ENCODE measurements at places on chromosomes 3 and 15. TPM values are rescaled to one million over a fixed set of nuclear protein-coding genes. Genes with fewer than 3 reads are reported as not detected.

GRCh38 chr3:49461443-49462171 lies 8.5 kb upstream of the DAG1 start:
- no peaks in the 10 kb centered on the region for H3K27me3 ChIP-seq
- DNase-seq, result no peak
- no peaks in the 10 kb centered on the region for H3K4me1 ChIP-seq
- H3K4me3 ChIP-seq, result no peak overlapping the region
- H3K36me3 ChIP-seq, result no peaks in the 10 kb centered on the region

DNA sequence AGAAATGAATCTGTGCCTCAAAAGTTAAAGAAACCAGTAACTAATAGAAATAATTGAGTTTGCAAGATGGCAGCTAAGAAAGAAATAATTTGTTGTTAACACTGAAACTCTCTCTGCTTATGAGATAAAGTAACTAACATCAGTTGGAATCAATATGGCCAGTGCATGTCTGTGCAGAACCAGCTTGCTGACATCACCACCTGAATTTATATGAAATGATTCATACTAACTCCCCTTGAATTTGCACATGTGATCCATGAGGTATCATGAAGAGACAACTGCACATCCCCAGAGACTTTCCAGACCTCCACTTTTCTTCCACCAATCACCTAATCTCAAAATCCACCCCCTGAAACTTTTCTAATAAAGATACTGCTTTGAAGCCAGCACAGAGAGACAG lies 10.3 kb upstream of the SLC25A38 start:
- H3K4me3 ChIP-seq, result no peak overlapping the region
- H3K27me3 ChIP-seq, result no peaks in the 10 kb centered on the region
- no peak overlapping the region for H3K27ac ChIP-seq
- DNase-seq, result no peak
- no peaks in the 10 kb centered on the region for H3K36me3 ChIP-seq
- H3K4me1 ChIP-seq, result no peaks in the 10 kb centered on the region

DNA sequence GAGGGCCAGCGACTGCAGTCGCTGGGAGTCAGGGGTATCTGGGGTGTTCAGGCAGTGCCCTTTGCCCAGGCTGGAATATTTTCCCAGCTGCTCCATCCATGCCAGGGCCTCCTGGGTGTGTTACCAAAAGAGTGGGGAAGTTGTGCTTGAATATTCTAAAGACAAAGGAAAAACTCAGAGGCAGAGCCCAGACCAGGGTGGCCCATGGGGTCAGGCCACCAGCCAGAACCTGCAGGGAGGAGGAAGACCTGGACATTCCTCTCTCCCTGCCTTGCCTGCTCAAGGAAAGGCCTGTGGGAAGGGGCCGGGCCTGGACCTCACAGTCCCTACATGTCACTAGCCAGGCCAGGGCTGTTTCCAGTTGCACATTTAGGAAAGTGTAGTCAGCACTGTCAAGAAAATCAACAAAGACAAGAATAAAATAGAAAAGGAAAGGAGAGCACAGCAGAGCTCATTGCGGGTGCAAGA lies 16.0 kb upstream of the KLF15 start:
- no peaks in the 10 kb centered on the region for H3K36me3 ChIP-seq
- DNase-seq, result no peak
- H3K4me1 ChIP-seq, result no peaks in the 10 kb centered on the region

DNA sequence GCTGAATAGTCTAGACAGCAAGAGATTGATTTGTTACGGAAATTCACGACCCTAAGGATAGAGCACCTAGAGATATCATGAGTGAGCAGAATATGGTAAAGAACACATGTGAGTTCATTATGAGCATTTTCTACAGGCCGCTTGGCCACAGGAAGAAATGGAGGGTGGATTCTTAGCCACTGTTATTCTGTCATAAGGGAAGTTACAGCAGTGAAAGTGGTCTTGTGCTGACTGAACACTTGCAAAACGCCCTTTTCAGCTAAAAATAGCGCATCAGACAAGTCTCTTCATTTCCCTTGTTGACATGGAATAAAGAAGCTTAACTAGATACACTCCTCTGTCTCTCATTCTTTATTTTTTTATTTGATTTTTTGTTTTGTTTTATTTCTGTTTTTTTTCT lies 19.8 kb downstream of the DGKG start:
- H3K4me3 ChIP-seq, result no peak overlapping the region
- no peak overlapping the region for H3K27ac ChIP-seq
- no peak for DNase-seq
- no peaks in the 10 kb centered on the region for H3K36me3 ChIP-seq
- no peaks in the 10 kb centered on the region for H3K4me1 ChIP-seq
- H3K27me3 ChIP-seq, result no peaks in the 10 kb centered on the region

Gene CPNE9
- polyA plus RNA-seq, result 0.67 TPM

Data from naive thymus-derived CD4-positive, alpha-beta T cell (primary cell).